ENCODE measurements at places on chromosomes 2 and 18.

- DNase-seq: no peak
Measured at GRCh38 chr2:68980956-68981355, 6.5 kb downstream of the GKN1 start.

DNA sequence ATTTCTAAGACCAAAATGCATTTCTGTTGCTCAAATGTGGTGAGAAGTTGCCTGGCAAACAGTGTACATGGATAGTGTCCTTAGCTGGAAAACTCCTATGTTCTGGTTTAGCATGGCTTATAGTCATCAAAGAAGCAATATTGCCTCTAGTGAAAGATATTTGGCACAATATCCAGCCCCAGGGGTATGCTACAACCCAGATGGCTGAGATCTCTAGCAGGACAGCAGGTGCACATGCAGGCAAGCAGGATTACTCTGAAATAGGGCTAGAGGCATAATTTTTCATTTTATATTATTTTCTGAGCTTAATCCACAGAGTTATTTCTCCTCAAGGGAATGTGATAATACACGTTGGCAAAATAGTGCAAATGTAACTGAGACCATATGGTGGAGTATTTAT lies 34.0 kb downstream of the CCDC195 start:
- DNase-seq: no peak

DNA sequence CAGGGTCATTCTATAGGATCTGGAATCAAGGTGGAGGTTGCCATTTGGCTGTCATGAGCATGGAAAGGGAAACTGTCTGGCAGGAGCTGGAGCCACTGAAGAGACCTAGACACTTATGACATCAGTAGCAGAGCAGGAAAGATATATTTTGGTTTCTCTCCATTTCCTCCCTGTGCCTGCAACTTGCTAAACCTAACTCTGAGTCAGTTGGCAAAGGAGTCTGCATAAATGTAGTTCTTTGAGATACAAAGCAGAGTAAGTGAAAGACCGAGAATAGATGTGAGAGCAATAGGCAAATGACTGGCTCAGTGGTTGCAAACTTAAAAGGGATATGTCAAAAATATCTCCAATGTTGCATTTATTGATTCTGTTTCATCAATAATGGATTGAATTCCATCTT lies 757.7 kb downstream of the KCNJ3 start:
- no peak for DNase-seq

GRCh38 chr18:63290821-63291200 lies 28.8 kb downstream of the BCL2 start:
- DNase-seq: peak; percentile 14

DNA sequence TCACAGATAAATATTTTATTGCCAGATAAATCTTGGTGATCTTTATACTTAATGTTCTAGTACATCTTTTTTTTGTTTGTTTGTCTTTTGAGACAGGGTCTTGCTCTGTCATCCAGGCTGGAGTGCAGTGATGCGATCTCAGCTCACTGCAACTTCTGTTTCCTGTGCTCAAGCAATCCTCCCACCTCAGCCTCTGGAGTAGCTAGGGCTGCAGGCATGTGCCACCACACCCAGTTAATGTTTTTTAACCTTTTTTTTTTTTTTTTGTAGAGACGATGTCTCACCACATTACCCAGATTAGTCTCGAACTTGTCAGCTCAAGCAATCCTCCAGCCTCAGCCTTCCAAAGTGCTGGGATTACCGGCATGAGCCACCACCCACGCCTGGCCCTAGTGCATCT lies 9.1 kb upstream of the C1GALT1C1L start:
- no peak for DNase-seq

DNA sequence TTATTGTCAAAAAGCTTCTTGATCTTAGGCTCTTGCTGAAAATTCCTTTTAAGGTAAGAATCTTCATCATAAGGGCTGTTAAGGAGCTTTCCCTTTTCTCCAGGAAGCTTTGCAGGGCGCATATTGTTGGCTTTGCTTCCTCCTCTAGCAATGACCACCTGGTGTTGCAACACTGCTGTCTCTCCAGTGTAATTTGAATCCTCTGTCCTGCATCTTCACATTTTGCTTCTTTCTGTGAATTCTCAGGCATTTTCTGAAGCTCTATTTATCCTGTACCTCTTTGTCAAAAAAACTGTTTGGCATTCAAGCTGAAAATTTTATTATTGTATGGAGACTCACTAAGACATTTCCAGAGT lies 533.1 kb upstream of the CHAC2 start:
- no peak for DNase-seq

DNA sequence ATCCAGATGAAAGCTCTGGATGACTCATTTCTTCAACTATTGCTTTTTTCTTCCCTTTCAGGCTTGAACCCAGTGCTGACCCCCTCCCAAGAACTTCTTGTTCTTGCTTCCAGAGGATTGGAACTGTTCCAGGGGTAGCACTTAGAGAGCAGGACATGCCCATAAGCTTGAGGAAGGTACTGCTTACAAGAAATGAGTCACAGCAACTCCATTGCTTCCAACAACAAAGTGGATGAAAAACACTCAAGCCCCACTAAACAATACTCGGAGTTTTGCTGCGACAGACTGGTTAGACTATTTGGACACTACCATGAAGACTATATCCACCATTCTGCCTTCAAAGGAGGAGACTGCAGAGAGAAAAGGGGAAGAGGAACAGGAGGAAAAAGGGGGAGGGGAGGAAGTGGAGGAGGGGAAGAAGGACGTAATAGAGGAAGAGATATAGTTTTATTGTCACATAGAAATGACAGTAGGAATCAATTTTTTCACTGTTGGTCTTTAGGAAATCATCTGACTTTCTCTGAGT lies 1.6 kb upstream of the EPC2 start:
- no peak for DNase-seq

DNA sequence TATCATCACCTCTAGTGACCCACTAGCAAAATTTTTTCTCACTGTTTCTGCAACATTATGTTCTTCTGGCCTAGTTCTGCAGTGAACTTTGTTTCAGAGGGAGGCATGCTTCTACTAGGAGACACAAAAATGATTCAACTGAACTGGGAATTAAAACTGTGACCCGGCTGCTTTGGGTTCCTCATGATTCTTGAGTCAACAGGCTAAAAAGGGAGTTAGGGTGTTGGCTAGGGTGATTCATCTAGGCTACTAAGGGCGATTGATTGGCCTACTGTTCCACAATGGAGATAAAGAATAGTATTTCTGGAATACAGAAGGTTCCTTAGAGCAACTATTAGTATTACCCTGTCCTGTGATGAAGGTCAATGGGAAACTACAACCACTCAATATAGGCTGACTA lies 179.5 kb downstream of the PPP1R1C start:
- DNase-seq: no peak

- DNase-seq: peak; percentile 78
Measured at GRCh38 chr2:38508311-38509039, 94.3 kb downstream of the HNRNPLL start.

DNA sequence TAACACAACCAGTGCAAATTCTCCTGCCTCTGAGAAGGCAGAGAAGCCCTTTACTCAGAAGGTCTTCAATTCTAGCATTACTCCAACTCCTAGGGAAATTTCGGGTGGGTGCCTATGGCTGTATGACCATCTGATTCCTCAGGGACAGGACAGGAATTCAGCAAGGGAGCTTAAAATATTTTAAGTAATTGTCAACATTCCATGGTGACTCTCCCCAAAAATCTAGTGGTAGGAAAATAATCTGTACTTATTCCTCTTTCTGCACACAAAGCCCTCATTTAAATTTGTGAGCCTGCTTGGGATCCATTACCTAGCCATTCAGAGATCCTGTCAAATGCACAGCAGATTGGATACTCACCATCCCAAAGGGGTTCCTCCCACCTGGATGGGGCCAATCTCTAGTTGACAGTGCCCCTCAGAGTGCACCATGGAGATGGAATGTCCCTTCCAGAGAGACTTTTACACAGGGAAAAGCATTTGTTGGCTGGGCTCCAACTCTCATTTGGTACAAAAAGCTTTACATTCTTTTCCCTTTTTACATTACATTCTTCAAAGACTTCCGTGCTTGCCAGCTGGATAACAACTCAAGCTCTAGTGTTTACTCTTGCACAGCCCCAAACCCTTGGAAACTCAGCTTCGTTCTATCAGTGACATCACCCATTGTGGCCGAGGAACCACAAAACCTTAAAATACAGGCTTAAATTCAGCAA lies 3.1 kb upstream of the TMEM150A start:
- DNase-seq: no peak

GRCh38 chr18:51522821-51523220 lies 325.3 kb upstream of the MEX3C start:
- DNase-seq: no peak

DNA sequence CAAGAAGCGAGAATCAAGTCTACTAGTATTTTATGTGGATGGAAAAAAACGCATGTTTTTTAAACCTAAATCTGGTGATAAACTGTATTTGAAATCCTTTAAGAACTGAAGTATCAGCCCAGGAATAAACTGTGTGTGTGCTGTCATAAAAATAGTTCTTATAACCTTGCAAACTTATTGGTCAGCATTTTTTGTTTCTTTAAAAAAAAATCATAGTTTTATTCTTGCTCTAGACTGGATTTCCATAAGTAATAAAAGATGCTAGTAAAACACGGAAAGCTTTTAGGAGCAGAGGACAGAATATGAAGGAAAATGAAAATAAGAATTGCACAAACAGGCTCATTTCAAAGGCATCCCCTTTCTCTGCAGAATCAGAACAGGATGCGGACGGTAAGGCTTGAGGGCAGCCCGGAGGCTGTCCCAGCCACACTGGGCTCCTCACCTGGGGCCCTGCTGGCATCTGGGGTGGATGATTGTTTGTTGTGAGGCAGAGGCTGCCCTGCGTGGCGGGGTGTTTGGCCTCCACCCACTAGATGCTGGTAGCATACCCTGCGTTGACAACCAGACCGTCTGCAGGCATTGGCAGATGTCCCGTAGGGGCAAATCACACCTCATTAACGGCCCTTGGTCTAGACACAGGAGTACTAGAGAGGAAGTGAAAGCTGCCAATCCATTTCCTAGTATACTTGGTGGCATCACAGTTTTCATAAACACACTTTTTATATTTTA lies 52.5 kb downstream of the MBP start:
- no peak for DNase-seq

DNA sequence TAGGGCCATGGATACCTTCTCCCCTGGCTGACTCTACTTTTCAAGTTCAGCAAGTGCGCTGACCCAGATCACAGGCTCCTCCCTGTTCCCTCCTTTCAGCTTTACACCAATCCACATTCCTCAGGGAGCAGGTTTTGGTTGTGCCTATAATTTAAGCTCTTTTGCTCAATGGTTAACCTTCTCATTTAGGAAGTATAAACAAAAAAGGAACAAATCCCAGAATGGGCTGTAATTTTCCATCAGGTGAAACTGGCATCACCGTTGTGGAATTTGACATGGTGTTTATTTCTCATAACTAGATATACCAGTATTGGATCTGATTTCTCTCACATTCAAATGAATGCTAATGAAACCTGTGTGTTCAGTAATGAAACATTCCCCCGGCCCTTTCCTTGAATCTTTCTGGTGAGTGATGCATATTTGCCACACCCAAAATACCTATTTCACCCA lies 13.6 kb downstream of the STRN start:
- DNase-seq: no peak

GRCh38 chr2:164275659-164276058 lies 345.6 kb downstream of the GRB14 start:
- no peak for DNase-seq

DNA sequence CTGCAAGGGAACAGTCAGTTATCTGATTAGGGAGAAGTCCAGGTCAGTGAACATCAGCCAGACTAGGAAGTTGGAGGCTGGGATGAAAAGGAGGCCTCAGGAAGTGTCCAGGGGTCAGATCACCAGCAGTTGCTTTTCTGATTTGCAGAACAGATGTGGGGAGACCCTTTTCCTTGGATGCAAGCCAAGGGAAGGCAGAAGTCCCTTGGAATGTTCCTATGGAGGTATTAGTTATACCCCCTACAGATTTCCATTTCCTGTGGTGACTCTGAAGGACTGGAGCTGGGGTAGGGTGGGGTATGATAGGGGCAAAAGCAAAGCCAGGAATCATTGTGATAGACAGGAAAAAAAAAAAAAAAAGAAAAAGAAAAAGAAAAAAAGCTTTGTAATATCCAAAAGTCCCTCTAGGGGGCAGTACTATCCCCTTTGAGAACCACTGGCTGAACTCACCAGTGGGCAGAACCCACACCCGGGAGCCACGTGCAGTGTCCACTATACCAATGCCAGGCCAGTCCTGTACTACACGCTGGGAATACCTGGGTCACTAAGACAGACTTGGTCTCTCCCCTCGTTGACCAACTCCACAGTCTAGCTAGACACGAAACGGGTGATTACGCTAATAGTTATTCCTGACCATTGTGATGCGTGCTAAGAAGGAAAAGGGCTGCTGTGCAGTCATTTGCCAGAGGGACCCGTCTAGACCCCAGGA lies 7.4 kb downstream of the DYSF start:
- no peak for DNase-seq

- DNase-seq: no peak
Measured at GRCh38 chr2:20557635-20558034, 93.3 kb downstream of the HS1BP3 start.

DNA sequence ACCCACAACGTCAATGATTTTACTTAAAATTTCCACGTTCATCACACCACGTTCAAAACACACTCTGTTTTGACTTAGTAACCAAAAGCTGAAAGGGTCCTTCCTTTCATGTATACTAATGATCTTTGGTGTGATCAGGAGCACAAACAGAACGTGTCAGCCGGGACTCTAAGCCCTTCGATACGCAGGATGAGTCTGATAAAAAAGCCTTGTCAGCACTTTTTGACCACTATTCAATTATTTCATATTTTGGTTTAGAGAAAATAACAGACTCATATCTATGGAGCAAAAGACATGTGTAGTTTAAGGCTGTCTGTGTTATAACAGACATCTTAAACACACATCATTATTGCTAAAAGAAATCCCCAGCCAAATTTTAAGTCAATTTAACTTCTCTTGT lies 345.3 kb downstream of the ZNF516 start:
- DNase-seq: no peak

DNA sequence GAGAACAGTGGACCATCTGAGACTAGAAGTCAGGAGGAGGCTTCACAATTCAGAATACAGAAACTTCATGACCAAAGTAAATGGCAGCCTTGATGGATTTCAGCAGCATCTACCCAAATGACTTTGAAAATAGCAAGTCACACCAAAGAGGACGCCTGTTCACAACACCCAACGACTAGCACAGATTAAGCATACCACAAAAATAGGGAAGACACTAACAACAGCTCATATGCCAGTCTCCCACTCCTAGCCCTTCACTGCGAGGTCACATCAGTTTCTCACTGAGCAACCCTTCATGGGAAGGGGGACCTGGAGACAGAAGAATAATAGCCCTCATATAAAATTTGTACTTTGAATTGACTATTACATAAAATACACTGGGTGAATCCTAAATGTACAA lies 228.4 kb upstream of the SLC39A10 start:
- no peak for DNase-seq

Measured in T-helper 1 cell (primary cell).